ENCODE measurements at places on chromosomes 1 and 21.

GRCh38 chr1:151504252-151504651 is 6.9 kb upstream of the CGN start:
- no peak for DNase-seq

DNA sequence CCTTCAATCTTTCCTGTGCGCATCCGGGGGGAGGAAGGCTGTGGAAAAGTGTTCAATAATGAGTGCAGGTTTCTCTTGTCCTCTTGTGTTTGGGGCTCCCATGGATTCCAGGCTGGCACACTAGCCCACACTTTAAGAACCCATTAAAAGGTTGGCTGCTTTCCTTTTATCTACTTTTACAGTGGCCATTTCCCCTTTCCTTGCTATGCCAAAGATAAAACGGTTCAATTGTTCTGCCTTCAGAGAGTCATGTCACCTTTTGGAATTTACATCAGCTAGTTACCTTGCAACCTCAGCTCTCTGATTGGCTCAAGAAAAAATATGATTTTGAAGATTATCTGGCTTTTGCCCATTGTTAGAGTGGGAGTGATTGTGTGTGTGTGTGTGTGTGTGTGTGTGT is 182.3 kb downstream of the SDCCAG8 start:
- no peak for DNase-seq

- peak; percentile 51 for DNase-seq
Measured at GRCh38 chr1:184973272-184974055, 844 bp downstream of the NIBAN1 start.

GRCh38 chr1:149942207-149942606 is 5.5 kb upstream of the MTMR11 start:
- no peak for DNase-seq
